Substantia nigra (tissue), 51 donors: ENCODE measurements at places on chromosomes 4 and X.

- no peak for DNase-seq
Observed at GRCh38 chr4:169147191-169147590, 123.6 kb downstream of the SH3RF1 start.

DNA sequence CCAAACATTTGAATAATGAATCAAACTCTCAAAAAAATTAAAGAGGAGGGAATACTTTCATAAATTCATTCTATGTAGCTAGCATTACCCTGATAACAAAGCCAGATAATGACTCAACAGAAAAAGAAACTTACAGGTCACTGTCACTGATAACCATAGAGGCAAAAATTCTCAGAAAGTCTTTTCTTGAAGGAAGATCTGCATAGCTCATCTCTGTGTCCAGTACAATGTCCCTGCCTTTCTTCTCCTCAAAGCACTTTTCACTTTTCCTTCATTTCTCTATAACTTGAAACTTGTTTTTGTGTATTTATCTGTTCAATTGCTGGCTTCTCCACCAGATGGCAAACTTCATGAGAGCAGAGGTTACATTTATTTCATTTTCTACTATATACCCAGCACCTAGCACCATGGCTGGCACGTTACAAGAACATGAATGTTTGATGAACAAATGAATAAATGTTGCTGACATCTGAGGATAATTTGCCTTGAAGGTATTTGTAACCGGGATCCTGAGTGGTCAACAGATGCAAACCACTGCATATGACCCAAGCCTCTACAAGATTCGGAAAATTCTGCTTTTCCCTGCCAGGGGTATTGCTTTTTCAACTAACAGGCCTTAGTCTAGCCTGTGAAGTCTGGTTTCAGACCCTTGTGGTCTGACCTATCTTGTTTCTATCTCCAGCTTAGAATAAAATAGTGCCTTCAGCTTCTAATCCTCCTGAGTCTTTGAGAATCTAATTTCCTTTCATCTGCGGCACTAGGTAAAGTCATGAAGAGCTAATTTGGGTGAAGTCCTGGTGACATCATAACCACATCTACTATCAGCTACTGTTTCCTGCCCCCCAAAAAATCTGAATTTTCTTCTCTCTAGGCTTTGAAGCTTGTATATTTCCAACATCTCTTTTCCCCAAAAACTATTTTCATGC, 52.5 kb upstream of the ANTXR2 start:
- DNase-seq = no peak

- DNase-seq = no peak
Observed at GRCh38 chr4:118866442-118866841, 22.2 kb upstream of the SYNPO2 start.

DNA sequence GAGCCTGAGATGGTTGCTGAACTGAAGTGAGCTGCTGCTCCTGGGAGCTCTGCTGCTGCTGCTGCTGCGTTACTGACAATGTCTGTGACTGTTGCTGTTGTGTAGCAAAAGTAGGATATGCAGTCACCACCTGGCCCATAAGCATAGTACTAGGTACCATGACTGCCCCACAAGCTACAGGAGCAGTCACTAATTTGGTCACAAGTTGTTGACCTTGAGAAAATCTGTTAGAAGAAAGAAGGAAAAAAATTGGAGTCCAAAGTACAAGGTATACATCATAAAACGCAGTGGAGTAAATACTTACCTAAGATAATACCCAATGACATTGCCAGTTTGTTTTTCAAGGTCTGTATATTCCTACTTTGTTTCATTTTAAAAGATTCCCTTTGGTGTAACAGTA, 42.6 kb downstream of the TMEM165 start:
- no peak for DNase-seq
